ENCODE measurements at places on chromosomes 12 and 14.
A peak's percentile ranks its signal among the peaks of the same experiment; 100 is the strongest.

- no peak for DNase-seq
Observed at GRCh38 chr14:33812601-33813000, 138.3 kb downstream of the EGLN3 start.

GRCh38 chr12:9378430-9378835 is 170.2 kb upstream of the PZP start:
- no peak for DNase-seq

DNA sequence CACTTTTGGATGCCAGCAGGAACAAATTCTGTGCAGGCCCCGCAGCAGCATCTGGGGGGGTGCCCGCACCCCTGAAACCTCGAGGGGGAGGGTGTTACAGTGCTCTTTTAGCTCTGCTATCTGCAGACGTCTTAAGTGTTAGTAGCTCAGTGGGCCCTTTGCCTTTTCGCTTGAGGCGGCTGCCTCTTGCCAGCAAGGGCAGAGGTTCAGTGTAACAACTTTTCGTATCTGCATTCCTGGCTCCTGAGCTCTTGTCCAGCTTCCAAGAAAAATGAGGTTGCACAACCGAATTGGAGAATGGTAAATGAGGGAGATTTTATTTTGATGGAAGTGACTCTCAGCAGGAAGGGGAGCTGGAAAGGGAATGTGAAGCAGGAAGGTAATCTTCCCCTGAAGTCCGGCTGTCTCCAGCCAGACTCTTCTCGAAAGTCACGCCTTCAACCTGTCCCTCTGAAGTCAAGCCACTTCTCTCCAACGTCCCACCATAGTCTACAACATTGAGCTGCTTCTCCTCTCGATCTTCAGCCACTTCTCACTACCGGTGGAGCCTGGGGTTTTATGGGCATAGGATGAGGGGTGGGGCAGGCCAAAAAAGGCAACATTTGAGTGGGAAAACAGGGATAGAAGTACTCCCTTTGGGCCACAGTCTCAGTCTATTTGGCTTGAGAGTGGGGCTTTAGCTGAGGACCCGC is 17.8 kb downstream of the TAS2R50 start:
- peak; percentile 73 for DNase-seq

DNA sequence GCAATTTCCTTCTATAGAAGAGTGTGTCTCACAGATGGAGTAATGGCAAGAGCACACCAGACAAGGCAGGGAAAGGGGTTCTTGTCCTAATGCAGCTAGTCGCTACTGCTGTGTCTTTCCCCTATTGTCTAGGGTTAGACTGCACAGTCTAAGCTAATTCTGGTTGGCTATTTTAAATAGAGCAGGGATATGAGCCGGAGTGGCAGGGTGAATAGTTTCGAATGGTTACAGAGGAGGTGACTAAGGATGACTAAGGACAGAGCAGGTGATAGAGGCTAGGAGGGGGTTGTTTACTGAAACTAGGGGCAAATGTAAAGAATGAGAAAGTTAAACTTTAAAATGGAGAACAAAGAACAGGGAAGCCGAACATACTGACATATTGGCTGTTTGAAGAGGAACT is 25.6 kb upstream of the CPNE8 start:
- DNase-seq = no peak

- no peak for DNase-seq
Observed at GRCh38 chr12:111408686-111409402, 3.1 kb downstream of the SH2B3 start.

- DNase-seq = no peak
Observed at GRCh38 chr12:63403256-63403655, 252.3 kb upstream of the AVPR1A start.

DNA sequence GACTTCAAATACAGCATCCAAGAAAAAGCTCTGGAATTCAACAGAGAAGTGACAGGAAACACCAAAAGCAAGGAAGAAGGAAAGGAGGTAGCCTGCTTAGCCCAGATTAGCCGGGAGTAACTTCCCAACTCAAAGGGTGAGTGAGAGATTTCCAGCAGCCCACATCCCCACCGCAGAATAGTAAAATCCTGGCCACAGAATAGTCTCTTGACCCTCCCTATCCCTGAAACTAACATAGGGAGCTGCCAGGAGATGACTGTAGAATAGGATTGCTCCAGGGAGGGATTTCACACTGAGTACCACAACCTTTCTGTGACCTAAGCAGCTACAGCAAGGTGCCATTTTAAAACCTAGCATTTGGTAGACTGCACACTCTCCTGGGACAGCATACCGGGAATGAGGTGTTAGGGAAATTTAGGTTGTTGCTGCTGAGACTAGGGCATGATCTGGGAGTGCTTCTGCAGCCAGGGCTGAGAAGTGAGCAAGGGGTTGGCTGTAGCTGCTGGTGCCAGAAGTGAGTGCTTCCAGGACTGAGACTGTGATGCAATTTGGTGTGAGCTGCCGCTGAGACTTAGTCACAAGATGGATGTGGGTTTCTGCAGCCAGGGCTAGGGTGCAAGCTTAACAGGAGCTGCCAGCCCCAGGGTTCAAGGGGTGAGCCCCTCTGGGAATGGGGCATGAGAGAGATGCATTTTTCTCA is 66.0 kb downstream of the TMTC3 start:
- peak; percentile 28 for DNase-seq

DNA sequence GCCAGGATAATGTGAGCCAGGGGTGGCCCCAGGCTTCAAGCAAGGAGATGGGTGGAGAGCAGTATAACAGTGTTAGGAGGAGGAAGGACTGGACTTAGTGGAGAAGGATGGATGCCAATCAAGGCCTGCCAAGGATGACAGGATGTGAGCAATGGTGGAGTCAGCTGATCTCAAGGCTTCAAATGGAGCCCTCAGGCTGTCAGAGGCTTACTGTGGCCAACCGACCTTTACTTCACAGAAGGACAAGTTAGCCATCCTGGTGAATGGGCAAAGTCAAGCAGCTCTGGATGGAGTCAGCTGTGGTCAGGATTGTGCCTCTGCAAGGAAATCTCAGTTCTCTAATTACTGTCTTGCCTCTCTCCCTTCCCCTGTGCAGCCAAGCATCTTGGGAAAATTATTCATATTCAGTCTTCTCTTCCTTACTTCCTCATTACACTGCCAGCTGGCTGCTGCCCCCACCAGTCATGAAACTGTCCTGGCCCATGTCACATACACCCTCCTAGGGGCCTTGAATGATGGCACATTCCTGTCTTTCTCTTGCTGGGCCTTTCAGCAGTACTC is 7.6 kb upstream of the STAT6 start:
- DNase-seq = no peak
